ENCODE measurements at places on chromosomes 6 and 20.

DNA sequence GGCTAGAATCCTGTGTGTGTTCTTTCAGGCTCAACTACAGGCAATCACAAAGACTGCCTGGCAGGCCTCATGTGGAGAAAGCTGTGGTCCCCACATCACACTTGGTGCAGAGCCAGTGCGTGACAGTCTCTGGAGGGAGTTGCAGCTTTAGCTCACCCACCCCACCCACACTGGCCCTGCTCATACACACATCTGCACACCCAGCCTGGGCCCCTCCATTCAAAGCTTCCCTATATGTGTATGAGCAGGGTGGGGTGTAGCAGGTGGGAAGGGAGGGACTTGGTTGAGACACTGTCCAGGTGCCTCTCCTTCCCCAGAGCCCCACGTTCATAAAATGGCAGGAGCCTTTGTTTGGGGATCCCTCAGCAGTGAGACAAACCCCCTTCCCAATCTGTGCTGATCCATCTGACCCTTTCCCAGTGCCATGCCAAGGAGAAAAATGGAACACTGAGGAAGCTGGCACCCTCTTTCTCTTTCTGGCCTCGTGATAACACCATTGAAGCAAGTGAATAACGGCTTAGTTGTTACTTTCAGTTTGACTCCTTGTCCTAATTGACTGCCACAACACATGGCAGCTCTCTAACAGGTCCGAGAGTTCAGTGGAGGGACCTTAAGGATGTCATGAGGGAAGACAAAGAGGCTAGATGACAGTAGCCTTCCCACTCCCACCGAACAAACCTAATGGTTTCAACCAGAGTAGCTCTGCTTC, 53.8 kb upstream of the NRSN1 start:
- DNase-seq = no peak

GRCh38 chr20:50277064-50277415, 86.4 kb downstream of the CEBPB start:
- no peak for DNase-seq

- peak; percentile 61 for DNase-seq
Observed at GRCh38 chr6:156791320-156791850, 14.2 kb downstream of the ARID1B start.

DNA sequence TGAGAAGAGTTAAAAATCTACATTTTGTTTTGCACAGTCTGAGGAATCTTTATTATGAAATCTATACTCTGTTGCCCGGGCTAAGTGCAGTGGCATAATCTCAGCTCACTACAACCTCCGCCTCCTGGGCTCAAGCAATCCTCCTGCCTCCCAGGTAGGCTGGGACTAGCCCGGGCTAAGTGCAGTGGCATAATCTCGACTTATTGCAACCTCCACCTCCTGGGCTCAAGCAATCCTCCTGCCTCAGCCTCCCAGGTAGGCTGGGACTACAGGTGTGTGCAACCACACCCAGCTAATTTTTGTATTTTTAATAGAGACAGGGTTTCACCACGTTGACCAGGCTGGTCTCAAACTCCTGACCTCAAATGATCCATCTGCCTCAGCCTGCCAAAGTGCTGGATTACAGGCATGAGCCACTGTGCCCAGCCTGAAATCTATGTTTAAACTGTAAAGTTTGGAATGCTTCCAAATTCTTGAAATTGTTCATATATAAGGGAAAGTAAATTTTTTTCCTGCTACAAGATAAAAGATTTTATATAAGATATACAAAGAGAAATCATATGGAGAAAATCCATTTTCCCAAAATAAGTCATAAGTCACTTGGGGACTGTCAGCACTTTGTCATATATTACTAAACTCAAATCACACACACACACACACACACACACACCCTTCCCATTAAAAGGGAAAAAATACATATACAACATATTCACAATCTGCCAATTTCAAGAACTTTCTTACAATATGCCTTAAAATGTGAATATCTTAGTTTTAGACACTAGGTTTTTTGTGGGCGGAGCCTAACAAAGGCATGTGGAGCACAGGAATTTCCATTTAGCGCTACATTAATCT, 19.4 kb downstream of the PTPRK start:
- no peak for DNase-seq

DNA sequence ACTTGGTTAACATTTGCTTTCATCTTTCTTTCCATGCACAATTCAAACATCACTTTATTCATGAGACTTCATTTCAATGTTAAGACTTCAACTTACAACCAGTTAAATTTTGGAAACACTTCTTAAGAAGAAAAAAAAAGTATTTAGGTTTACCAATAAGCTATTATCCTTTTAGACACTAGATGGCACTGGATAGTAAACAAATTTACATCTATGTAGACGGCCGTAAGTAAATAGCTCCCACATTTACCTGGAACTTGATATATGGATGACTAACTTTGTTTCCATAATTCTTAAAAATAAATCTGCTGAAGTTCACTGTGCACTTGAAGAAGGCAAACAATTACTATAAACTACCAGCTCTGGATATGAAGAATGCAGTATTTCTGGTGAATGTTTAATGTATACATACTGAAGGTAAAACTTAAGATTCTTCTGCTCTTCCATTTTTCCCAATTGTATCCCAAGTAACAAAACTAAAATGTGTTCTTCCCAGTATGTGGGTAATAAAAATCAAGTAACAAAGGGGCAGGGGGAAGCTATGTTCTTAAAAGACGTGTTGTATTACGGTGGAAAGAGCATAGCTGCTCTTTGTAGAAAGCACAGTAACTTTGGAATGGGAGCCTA, 130.6 kb upstream of the C6orf118 start:
- DNase-seq = peak; percentile 4
